Right renal cortex interstitium (tissue), 3 donors: ENCODE measurements at places on chromosomes 6 and 20. TPM values are rescaled to one million over a fixed set of nuclear protein-coding genes. Genes with fewer than 3 reads are reported as not detected.

DNA sequence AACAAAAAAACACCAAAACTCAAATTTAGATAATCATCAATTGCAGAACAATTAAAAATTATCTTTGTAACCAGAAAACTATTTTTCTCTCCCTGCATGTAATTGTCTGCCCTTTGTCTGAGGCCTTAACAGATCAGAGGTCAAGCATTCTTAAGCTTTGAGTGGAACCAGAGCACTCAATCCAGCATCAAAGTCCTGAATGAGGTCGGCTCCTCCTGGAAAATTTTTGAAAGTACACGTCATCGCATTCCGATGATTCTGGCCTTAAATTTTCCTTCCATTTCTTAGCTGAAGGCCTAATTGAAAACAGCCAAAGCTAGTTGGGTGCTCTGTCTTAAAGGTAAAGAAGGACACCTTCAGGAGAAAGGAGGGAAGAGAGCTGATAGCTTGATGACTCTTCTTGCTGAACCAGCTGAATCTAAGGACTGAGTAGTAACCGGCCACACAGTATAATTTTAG is 510.2 kb upstream of the SULF2 start:
- DNase-seq = peak; percentile 68

- no peak for DNase-seq
Measured at GRCh38 chr6:116969211-116969863, 92.3 kb downstream of the RFX6 start.

DNA sequence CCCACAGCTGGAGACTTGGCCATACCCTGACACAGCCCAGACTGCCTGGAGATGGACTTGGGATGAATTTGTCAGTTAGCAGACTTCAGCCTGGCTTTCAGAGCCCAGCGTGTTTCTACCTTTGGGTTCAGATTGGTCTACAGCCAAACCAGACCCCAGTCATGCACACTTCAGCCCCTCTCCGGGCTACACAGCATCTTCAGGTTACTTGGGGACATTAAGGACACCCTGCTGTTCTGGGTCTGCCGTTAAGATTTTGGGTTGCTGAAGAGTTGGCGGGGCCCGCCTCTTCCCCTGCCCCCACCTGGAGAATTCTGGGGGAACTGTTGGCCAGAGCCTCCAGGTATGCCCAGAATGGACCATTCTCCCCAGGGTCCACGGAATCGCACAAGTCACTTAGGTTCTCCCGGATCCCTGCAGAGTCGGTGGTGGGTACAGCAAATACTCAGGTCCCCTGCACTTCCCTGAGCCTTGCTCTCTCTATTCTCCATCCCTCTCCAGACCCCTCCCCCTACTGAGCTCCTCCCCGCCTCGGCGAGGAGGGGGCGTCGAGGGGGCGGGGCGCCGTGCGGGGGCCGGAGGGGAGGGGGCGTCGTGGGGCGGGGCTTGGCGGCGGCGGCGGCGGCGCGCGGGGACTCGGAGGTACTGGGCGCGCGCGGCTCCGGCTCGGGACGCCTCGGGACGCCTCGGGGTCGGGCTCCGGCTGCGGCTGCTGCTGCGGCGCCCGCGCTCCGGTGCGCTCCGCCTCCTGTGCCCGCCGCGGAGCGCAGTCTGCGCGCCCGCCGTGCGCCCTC is at the start of gene PTK7:
Gene PTK7, plus strand, starts transcription at position 645 of the 794 bp plus-strand sequence. CDS start 175 bp downstream, outside the sequence.
- DNase-seq = no peak

- no peak for DNase-seq
Measured at GRCh38 chr6:56404599-56404998, 157.2 kb upstream of the COL21A1 start.

DNA sequence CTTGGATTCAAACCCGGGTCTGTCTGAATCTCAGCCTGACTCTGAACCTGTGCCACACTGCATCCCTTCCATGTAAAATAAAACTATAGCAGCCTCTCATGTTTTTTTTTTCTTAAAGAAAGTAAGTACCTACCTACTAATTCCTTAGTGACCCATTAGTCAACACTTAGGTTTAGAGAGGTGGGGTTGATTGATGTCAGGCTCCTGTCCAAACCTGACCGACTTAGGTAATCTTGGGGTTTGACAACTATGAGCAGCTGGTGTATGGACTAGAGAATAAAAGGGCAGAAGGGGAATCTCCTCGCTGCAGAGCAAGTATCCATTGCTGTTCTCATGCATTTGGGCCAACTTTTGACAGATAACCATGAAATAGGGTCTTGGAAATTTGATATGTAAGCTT is 6.5 kb downstream of the NKAIN2 start:
- no peak for DNase-seq

DNA sequence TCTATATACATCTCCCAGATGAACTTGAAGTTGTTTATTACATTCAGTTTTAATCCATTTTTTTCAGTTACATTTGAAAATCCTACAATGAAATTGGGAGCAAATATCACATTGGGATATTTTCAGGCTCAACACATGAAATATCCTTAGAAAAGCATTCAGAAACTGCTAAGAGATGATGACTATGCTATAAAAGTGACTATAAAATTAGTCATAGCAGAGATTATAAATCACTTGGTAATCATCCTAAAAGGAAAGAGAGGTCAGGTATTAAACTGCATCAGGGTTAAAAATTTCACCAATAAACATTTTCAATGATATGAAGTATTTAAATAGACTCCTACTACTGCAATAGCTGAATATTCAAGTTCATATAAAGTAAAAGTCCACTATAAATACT is 987.7 kb downstream of the GRIK2 start:
- DNase-seq = no peak

DNA sequence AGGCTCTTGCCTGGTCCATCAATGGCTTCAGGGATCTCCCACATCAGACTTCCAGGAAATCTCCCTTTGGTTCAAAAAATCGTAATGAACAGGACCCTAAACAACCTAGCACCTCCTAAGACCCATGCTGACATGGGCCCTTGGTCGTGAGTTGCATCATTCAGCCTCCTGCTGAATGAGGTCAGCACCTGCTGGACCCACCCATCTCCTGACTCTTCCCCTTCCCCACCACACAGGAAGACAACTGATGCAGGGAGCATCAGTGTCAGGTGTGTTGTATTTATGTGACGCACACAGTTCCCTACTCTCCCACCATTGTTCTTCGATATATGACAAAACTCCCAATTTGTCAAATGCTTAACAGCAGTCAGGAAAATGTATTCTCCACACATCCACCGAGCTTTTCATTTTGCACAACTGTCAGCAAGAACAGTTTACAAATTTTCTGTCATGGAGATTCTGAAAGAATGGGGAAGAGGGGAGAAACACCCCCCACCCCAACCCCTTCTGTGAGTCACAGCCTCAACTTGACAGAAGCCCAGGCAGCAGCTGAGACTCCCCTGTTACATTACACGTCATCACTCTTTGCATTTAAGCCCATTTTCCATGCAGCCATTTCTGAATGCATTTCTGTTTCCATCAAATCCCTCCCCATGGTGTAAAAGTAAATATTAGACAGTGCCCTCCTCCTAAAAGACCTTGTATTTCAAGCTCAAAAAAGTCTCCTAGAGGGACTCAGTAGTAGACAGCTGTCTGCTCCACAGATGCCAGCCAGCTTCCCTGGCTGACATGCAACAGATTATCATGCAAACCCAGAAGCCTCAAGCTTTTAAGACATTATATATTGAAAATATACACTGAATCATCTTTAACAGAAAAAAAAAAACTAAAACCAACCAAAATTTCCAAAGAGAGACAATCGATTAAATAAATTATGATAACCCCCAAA is 577.5 kb downstream of the PTPRT start:
- DNase-seq = no peak

- no peak for DNase-seq
Measured at GRCh38 chr20:57774111-57774880, 64.5 kb upstream of the PMEPA1 start.

- DNase-seq = no peak
Measured at GRCh38 chr6:13272131-13273046, 55.9 kb downstream of the TBC1D7 start.

DNA sequence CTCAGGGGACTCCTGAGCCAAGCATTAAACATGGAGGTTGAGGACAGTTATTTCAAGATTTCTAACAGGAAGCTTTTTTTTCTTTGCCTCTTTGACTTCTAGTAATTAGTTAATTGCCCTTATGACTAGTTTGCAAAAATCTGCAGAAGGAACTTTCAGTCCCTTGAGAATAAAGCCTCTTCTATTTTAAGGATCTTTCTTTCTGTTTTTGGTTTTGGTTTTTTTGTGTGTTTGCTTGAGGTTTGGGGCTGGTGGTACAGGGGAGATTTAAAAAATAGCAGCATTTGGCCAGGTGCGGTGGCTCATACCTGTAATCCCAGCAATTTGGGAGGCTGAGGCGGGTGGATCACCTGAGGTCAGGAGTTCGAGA is 259.3 kb downstream of the BMP7 start:
- no peak for DNase-seq

DNA sequence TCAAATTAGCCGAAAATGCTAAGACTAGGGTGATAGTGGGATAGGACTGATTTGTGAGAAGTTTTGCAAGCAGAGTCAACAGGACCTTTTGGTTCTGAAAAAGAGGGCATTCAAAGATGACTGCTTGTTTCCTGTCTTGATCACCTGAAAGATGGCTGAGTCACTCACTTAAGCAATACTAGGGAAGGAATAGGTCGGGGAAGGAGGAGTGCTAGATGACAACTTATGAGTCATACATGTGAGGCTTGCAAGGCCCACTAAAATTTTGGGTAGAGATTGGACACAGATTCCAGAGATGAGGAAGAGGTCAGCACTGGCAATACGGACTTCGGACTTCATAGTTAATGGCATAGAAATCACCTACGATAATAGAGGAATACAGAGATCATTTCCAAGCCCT is 89.2 kb downstream of the FAM83B start:
- DNase-seq = no peak

GRCh38 chr6:2266031-2266795 is 20.8 kb upstream of the GMDS start:
- DNase-seq = no peak

- DNase-seq = no peak
Measured at GRCh38 chr6:35483062-35483461, 13.8 kb downstream of the TEAD3 start.

DNA sequence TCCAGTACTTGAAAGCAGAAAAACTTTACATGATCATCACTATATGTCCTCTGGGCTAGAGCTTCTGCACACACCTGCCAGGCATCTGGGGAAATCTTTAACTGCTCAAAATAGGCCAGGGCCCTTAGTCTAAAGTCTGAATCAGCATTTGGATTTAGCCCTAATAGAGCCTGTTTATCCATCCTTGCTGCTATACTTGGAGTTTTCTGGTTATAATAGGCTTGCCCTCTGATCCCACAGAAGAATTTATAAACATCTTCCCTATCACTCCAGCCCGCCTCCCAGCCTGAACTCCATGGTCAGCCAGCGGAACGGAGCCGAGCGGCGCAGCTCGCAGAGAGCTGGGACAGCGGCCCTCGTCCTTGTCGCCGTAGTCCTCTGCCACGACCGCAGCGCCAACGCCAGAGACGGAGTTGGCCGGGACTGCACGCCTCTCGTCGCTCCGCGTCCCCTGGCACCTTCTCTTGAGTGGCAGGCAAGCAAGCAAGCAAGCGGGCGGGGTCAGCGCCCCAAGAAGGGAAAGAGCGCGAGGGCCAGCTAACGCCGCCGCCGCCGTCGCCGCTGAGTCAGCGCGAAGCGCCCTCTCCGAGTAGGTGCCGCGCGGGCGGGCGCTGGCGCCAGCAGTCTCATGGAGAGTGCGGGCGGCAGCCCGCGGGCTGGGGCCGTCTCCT is 25.4 kb upstream of the ASIP start:
- peak; percentile 32 for DNase-seq

DNA sequence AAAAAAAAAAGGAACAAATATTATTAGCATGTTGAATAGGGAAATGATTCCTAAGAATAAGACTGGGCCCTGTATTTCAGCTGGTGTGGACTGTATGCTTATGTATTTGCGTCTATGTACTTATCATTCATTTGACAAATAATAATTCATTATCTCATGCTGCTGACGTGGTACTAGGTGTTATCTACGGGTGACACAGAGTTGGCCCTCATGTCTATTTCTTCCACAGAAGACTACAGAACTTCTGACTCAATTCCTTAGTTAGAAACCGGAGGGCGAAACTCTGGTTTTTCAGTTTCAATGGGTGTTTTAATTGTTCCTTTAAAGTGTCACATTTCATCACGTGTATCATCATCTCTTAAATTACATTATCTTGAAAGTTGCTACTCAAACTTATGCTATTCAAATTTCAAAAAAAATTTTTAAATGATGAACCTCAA is 305.9 kb downstream of the CLIC5 start:
- DNase-seq = no peak

- no peak for DNase-seq
Measured at GRCh38 chr6:90574610-90575009, 12.3 kb downstream of the MAP3K7 start.

- no peak for DNase-seq
Measured at GRCh38 chr6:145883263-145883662, 68.7 kb upstream of the FBXO30 start.

GRCh38 chr20:34549291-34549928 is 9.1 kb upstream of the MAP1LC3A start:
- DNase-seq = peak; percentile 41

DNA sequence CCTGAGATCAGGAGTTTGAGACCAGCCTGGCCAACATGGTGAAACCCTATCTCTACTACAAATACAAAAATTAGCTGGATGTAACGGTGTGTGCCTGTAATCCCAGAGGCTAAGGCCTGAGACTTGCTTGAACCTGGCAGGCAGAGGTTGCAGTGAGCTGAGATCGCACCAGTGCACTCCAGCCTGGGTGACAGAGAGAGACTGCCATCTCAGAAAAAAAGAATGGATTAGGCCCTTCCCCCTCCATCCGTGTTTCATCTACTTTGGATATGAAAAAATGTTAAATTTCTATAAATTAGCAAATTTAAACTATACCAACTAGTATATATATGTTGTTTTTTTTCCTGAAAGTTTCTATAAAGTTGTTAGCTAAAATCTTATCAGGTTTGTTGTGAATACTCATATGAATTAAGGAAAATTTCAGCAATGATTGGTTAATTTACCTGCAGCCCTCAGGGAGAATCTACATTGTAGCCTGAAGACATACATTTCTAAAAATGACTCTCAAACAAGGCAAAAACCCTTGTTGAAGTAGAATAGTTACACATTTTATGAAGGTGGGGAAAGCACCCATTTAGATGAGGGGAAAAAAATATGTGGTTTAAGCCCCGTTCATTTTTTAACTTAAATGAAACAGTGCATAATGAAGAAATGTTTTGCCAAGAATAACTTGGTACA is 120.9 kb downstream of the TIAM2 start:
- DNase-seq = no peak

DNA sequence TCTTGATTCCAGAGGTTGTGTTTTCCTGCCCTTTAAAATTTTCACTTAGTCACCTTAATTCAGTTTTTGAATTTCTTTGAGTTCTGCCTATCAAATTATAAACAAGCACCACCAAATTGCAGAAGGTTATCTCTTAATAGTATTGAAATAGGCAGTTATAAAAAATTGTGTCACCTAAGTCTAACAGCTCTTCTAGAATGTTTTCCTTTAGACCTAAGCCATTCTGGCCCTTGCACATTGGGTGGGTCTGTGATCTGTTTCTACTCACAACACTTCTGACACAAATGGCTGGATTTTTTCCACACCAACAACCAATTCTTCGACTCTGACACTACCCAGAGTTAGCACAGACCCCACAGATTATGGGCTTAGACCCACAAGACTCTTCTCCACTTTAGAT is 101.9 kb downstream of the CARMIL1 start:
- no peak for DNase-seq

GRCh38 chr6:16761471-16762267 is 409 bp upstream of the ATXN1 start:
- DNase-seq = no peak

Gene SLC24A3
- 3.4 TPM for polyA plus RNA-seq

Gene TXLNB
- 1.8 TPM for polyA plus RNA-seq

Gene MAP7
- 31.5 TPM for polyA plus RNA-seq
